ENCODE measurements at places on chromosomes 5 and 9.

GRCh38 chr5:68433923-68434879 is 218.6 kb downstream of the PIK3R1 start:
- peak; percentile 100 for DNase-seq

GRCh38 chr5:36298552-36298951 is 3.1 kb downstream of the RANBP3L start:
- no peak for DNase-seq

- no peak for DNase-seq
Observed at GRCh38 chr5:133873449-133873848, 95.0 kb downstream of the C5orf15 start.

DNA sequence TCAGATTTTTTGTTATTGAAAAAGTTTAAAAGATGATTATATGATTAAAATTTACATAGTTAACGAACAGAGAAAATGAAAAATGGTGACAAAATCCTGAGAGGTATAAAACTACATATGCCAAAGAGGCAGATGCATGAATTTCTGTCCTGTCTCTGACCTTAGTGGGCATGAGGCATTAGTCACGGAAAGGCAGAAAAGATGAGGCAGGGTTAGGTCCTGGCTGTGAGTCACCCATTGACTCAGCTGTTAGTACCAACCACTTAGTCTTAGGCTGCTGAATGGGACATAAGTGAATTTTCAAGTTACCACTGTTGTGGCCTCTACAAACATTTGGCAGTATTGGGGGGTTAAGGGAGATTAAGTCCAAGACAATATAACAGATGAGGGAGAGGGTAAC is 33.1 kb downstream of the RASA1 start:
- DNase-seq: peak; percentile 91

DNA sequence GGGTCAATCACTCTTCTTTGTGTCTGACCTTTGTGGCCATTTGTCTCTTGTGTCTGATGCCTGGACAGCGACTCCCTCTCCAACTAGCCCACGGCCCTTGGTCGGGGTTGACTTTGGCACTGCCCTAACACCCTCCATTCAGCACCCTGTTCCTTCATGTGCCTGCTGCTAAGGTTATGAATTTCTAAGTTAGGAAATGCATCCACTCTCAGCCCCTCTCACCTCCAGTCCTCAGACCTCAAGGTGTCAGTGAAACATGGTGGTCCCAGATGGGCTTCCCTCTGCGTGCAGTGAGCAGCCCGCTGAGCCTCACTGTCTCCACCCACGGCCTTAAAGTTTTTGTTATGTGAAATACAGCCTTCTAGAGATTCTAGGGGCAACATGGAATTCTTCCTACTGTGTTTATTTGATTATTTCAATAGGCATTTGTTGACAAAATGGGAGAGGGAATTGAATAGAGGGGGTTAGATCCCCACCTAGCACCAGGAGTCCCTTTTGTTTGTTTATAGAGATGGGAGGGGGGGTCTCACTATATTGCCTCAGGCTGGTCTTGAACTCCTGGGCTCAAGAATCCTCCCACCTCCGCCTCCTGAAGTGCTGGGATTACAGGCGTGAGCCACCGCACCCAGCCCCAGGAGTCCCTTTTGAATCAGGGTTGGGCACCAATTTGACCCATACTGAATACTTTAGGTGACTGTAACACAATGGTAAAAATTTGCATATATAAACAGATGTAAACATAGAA is 1.6 kb upstream of the GLIPR2 start:
- DNase-seq: no peak

DNA sequence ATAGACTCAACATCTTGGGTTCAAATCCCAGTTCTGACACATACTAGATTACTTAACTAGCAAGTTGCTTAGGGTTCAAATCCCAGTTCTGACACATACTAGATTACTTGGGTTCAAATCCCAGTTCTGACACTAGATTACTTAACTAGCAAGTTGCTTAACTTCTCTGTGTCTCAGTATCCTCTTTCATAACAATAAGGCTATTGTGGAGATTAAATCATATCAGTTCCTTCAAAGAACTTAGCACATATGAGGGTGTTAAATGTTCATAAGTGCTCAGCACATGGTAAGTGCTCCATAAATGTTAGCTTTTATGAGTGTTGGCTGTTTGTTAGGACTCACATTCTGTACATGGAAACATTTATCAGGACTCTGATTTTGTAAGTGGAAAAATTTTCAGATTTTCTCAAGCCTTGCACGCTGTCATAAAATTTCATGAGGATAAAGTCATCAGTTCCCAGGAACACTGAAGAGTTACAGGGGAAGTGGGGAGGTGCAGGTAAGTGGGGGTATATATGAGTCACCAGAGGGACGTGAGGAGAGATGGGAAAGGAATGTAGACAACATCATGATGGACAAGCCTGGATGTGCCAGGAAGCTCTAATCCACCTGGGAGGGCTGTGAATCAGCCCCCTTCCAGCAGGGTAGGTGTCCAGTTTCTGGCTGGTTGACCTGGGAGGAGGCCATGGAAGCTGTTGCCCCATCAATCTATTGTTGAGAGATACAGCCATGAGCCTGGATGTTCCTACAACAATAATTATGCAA is 532.2 kb upstream of the WWC1 start:
- peak; percentile 100 for DNase-seq

DNA sequence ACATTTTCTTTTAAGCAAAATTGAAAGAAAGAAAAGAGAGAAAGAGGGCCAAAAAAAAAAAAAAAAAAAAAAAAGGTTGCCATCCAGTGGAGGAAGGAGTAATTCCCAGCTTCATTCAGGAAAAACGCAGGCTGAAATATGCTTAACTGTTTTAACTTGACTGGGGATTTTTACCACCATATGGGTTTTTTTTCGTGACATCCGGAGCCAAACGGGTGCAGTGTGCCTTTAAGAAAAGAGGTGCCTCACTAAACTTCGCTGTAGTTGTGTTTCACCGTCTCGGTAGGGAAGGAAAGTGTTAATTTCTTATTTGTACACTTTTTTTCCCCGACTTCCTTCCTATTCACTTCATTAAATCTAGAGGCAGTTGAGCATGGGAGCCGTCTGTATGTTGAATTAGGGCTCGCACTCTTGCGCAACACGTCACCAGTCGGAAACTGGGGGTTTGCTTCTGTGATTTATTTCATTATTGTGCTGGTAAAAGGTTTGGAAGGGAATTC is 143.0 kb downstream of the SMARCA2 start:
- DNase-seq: peak; percentile 71

Measured in kidney tubule cell (primary cell).